ENCODE measurements at places on chromosomes 7 and 10. TPM values are rescaled to one million over a fixed set of nuclear protein-coding genes. Genes with fewer than 3 reads are reported as not detected.

RBP4 gene
- not detected for total RNA-seq

ARID5B gene
- 9.5 TPM for total RNA-seq

IRF5 gene
- total RNA-seq, result not detected

MUC3A gene
- total RNA-seq, result not detected

VSTM4 gene
- total RNA-seq, result 0.35 TPM

SDK1 gene
- 2.3 TPM for total RNA-seq

ZMIZ2 gene
- total RNA-seq, result 49.0 TPM

UBN2 gene
- total RNA-seq, result 9.3 TPM

ANKRD7 gene
- total RNA-seq, result not detected

HABP2 gene
- total RNA-seq, result 0.48 TPM

LRRTM3 gene
- total RNA-seq, result not detected
